ENCODE measurements at places on chromosomes 1 and 21.

DNA sequence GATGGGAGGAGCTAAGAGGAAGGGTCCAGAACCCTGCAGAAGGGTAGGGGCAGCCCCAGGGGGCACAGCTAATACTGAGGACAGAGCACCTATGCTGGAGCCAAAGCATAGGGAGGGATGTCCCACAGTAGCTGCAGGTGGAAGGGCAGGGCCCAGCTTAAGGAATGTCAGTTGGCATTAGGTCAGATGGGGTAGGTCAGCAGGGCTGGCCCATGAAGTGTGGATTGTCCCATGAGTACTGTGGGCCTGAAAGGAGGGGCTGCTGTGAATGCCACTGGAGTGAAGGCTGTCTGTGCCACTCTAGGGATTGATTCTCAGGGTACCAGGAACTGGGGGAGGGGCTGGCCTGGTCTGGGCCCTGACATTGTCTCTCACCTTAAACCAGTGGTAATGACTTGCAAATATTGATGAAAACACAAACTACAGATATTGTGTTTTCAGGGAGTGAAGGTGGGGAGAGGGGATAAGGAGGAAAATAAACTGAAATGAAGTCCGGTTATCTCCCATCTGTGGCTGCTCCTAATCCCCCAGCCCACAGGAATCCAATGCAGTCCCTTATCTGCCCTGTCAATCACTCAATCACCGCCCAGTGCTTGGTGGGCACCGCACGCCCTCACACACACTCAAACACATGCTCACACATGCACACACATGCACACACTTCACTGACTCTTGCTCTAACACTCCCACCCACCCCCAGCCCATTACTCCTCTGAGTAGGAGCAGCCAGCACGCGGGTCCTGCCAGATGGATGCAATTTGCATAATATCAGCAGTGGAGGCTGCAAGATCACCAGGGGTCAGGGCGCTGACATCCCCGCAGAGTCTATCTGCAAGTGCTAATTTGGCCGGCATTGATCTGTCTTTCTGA lies 27.8 kb downstream of the DMAP1 start:
- DNase-seq: no peak

- no peak for DNase-seq
Measured at GRCh38 chr1:237702161-237702560, 188.6 kb downstream of the ZP4 start.

GRCh38 chr21:44399151-44399954 lies 45.9 kb downstream of the TRPM2 start:
- no peak for DNase-seq

DNA sequence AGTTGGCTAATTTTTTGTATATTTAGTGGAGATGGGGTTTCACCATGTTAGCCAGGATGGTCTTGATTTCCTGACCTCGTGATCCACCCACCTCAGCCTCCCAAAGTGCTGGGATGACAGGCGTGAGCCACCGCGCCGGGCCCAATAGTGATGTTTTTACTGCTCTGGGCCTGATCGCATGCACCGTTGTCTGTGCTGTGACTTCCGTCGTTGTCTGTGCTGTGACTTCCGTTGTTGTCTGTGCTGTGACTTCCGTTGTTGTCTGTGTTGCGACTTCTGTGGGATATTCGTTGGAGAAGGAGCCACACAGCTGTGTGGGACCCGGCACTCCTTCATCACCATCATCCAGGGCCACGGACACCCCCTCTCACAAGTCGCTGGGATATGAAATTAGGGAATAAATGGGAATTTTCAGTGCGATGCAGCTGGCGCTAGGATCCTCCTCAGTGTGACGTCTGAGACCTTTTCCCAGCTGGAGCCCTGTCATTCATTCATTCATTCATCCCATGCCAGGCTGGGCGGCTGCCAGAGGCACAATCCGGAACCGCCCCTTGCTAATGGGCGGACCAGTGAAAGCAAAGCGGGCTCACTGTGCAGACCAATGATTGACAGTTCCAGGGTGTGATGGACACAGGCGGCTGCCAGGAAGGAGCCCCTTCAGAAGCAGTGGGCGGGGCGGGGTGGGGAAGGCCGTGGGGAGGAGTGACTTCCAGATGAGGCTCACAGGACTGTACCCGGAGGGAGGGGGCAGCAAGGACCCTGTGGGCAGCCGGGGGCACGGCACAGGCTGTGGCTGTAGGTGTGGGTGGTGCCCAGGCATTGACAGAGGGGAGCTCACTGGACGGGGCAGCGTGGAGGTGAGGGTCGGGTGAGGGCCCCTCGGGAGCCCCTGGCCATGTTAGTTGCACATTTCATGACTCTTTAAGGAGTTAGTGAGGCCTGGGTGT lies 48.9 kb downstream of the PRKCZ start:
- DNase-seq: no peak

GRCh38 chr1:109897259-109897955 lies 13.2 kb upstream of the CSF1 start:
- DNase-seq: no peak

DNA sequence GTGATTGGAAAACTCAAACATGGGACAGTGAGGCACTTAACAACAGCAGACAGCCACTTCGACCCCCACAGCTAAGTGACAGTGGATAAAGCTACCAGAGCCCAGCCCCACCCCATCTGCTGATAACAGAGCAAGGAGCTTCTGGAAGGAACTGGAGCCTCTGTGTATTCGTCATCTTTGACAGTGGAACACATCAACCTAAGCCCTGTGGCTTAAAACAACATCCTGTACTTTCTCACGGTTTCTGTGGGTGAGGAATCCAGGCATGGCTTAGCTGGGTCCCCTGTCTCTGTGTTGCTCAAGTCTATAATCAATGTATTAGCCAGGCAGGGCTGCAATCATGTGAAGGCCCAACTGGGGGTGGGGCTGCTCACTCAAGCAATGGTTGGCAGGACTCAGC lies 18.4 kb upstream of the SIPA1L2 start:
- DNase-seq: no peak

DNA sequence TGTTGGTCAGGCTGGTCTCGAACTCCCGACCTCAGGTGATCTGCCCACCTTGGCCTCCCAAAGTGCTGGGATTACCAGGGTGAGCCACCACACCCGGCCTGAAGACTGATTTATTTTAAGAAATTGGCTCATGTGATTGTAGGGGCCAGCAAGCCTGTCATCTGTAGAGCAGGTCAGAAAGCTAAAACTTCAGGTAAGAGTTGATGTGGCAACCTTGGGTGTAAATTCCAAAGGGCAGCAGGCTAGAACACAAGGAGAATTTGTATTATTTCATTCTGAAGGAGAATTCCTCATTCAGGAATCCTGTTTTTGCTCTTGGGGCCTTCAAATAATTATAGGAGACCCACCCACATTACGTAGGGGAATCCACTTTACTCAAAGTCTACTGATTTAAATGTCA lies 728.7 kb downstream of the LTN1 start:
- no peak for DNase-seq

GRCh38 chr21:31501926-31502325 lies 157.6 kb upstream of the SOD1 start:
- no peak for DNase-seq

DNA sequence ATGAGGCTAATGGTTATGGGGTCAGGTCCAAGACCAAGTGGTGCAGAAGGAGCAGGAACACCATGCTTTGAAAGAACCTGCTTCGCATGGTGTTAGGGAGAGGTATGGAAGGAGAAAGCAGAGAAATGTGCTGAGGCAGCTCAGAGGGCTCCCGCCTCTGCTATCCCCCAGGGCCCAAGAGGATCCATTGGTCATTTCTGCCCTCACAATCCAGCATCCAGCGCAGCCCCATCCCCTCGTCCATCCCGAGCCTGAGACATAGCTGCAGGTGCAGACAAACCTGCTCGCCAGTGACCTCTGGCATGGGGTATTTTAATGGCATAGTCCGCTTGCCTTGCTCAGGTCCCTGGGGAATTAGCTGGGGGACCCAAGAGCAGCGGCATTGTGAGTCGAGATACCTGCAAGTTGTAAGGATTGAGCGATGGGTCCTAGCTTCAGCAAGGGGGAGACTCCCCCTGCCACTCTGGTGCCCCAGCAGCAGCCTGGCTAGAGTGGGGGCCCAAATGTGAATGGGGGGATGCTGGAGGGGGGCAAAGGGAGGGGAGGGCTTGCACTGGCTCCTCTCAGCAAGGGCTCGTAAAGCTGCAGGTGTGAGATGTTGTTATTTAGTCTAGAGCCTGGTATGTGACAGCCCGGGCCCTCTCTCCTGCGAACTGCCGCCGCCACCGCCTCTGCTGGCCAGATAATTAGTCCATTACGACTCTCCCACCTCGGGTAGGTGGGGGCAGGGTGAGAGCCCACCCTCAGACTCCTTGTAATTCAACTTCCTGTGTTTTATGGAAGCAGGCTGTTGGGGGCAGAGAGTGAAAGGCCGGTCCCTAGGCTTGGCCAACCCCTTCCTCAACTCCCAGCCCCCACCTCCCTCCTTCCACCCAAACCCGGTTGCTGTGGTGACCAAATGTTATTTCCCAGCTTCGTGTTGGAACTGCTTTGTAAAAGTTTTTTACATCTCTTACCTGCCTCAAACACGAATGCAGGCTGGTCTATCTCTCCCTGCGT lies 118.8 kb downstream of the RNF220 start:
- no peak for DNase-seq

- DNase-seq: no peak
Measured at GRCh38 chr1:44014365-44015104, 16.7 kb downstream of the SLC6A9 start.

GRCh38 chr1:93753791-93754763 lies 72.4 kb upstream of the BCAR3 start:
- DNase-seq: no peak

DNA sequence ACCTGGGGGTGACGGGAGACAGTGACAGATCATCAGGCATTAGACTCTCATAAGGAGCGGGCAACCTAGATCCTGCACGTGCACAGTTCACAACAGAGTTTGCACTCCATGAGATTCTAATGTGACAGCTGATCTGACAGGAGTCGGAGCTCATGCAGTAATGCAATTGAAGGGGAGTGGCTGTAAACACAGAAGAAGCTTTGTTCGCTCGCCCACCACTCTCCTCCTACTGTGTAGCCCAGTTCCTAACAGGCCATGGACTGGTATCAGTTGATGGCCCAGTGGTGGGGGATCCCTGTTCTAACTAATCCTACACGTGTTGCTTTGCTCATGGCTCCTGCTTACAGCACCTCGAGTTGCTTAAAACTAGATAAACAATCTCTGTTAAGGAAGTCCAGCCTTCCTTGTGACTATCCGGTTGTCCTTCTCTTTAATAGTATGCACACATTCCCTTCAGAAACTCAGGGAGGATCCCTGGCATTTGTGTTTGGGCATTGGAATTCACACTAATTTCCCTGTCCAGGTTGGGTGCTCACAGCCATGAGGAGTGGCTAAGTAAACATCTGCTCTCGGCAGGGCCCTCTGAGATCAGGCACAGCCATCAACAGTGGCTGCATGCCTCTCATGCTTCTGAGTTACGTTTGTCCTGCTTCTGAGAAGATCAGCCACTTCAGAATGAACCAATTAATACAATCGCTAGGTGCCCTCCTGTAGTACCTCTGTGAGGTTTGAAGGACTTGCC lies 21.1 kb upstream of the F3 start:
- DNase-seq: no peak

DNA sequence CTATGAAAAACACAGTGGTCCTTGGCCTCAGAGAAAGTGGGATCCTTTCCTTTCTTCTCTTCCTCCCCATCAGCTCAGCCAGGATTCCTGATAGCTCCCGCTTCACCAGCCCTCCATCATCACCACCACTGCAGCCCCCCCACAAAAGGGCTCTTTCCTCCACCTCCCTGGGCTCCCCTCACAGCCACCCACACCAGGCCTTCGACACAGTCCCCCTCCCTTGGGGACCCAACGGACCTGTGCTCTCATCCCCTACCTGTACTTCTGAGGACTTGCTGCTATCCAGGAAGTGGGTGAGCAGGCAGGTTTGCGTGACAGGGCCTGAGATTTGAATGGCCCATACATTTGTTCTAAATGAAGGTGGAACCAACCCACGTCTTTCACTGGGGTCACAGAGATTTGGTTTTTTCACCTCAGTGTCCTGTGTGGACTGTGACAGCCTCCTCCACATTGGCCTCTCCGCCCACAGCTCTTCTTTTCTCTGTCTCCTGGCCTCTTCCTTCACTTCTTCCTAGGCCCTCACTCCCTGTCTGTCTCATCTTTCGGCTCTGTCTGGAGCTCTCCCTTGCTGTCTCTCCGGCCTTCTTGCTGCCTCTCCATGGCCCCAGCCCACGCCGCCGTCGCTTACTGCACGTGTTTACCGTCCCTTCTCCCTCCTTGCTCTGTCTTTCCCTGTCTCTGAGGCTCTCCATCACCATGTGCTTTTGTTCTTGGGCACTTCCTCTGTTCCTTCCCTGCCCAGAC lies 238.6 kb downstream of the FOXD2 start:
- DNase-seq: peak; percentile 43

DNA sequence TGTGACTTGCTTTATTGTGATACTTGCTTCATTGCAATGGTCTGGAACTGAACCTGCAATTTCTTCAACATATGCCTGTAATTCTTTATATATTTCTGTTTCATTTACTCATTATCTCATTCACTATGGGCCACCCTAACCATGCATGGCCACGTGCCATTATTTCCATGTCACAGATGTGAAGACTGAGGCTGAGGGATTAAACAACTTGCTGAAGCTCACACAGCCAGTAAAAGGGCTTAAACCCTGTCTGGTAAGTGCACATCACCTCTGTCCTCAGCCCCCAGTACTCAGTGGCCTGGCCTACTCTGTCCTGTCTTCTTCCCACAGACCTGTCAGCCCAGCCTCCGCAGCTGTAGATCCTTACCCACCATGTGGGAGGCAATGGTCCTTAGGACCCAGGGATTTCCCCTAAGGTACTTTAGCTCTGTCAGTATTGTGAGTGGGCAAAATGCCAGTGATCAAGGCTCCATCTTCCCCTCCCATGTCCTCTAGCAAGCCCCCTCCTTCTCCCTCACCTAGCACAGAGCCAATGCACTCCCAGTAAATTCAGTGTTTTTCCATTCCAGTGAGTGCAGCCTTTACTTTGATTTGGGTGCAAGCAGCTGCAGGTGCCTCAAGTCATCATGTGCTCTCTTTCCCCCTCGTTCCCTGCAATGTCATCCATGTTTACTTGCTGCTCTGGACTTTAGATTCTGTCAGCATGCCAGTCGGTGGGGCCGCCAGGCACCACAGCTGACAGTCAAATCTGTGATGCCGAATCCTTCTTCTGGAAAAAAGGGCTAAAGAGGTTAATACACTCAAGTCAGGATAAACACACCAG lies 228.2 kb upstream of the PROX1 start:
- no peak for DNase-seq

GRCh38 chr21:14617040-14617393 lies 70.9 kb upstream of the SAMSN1 start:
- no peak for DNase-seq

DNA sequence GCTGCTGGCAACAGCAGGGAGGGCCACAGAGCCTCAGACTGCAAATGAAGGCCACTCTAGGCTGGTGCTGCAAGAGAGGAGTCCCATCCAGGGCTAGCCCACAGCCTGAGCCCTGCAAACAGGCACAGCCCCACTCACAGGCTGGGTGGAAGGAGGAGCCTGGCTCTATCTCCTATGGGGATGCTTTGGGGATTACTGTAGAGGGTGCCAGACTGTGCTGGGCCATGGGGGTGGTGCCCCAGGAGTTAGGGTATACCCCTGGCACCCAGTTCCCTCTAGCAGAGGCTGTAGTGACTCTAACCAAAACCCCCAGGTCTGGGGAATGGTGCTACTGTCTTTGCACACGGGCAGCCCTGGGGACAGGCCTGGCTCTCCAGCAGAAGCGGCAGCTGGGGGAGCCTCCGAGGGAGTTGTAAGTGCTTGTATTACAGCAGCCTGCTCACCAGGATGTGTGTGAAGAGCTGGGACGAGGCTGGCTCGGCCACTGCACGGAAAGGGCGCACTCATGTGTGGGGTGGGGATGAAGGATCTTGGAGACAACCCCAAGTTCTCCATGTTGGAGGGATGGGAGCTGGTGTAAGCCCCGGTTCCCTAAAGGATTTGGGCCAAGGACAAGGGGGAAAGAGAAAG lies 23.4 kb upstream of the EVA1B start:
- no peak for DNase-seq

- DNase-seq: no peak
Measured at GRCh38 chr1:62301726-62302390, 17.4 kb downstream of the KANK4 start.

Measured in right forelimb (tissue), 1 donor.